ENCODE measurements at places on chromosomes 3 and 15.

DNA sequence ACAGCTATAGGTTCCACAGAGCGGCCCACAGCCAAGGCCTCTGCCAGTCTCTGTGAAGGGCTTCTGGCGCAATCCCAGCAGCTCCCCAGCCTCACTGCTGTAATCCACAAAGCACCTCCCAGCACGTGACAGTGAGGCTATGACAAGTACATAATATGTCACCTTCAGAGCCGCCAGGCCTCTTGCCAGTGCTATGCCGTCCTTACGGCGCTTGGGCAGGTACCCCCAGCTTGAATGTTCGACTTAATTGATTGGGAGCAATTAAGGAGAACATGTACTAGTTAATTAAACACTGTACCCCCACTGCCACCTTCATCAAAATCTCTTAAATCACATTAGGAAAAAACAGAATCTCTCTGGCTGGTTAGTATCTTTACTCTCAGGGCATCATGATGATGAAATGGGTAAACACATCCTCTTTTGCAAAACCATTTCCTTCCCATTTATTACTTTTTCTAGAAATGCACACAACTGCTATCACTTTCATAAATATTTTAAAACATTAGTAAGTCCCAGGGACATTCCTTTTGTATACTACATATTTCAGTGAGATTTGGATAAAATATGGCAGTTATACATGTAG, 169.9 kb downstream of the XXYLT1 start:
- DNase-seq: no peak

DNA sequence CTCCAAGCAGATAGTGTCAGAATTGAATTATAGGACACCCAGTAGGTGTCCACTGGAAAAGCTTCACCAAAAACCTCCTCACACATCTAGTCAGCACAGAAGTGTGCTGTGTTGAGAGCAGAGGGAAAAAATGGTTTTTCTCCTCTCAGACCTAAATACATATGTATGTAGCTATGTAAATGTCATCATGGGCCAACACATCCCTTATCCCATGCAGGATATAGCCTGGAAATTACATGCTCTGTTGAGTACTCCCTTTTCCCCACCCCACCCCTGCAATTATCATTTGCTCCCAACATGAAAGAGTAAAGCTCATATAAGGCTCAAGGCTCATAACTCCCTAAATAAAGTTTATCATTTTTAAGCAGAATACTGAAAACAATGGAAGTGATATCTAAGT, 35.7 kb downstream of the DLG1 start:
- DNase-seq: no peak

DNA sequence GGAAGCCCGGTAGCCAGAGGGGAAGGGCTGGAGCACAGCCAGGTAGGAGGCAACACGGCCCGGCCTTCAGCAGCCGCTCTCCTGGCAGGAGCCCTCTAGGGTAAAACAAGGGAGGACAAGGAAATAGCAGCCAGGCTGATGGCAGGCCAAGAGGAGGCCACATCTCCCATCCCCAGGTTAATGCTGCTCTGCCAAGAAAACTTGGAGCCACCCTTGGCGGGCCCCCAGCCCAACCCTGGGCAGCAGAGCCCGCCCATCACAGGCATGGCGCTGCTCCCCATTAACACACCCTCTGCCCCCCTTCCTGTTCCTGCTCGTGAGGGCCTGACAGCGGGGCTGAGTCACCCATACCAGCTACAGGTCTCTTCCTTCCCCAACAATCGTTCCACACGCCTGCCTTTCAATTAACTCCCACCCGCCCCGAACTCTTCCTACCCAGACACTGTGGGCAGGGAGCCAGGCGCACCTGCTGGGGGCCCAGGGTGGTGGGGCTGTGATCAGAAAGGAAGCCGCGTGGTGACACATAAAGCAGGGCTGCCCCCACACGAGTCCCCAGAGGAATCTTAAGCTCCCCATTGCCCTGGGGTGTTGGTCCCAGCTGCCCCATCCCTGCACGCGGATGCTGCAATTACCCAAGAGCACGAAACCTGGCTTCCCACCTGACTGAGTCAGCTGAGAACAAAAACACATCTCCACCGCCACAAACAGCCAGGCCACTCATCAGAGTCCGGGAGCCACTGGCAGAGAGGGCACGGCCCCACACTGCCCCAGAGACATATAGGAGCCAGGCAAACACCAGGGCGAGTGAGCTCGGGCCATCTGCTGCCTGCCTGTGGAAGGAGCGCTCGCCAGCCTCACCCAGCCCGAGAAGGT, at the start of gene C15orf62:
Gene C15orf62 (plus strand): TSS at position 707 of the 873 bp plus-strand sequence. CDS start 516 bp downstream, outside the sequence.
- peak; percentile 27 for DNase-seq

DNA sequence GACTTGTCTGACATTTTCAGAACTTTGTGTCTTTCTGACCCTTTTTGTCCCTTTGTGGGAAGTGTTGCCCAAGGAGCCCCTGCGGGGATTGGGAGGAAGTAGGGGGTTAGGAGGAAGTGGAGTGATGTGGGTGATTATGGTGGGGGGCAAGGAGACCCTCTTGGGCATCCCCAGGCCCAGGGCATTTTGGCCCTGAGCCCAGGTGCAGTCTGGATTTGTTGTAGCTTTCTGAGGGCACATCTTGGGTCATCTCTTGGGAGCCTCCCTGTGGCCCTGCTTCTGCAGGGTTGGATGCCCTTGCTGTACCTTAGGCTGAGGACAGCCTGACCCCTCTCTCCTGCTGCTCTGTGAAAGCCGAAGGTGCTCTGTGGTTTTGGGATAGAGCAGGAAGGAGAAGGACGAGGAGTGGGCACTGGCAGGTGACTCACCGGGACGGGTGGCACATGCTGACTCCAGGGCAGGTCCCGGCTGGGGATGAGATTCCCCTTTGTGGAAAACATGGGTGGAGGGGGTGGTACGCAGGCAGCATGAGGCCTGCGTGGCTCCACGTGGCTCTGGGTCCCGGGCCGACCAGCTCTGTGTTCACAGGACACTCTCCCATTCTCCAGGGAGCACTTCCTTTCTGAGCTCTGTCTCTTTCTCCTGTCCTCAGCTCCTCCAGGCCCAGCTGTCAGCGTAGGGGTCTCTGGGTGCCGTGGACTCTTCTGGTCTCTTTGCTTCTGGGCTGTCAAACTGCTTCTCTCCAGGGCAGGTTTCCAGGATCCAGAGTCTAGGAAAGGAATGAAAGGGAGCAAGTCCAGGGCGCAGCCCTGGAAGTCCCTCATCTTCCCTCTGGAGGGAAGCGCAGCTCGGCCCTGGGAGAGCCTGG, 11.8 kb downstream of the CD276 start:
- DNase-seq: no peak

DNA sequence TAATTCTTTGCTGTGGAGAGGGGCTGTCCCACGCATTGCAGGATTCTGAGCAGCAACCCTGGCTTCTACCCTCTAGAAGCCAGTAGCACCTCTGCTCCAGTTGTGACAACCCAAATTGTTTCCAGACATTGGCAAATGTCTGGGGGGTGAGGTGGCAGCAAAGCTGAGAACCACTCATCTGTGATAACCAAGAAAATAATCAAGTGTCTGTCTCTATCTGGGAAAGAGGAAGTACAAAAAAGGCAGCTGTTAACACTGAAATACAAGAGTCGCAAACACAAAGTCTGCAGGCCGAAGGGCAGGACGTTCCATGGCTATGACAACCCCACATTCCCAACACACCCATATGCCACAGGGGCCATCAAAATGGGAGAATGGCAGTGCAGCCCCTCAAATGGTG, 42.2 kb upstream of the GNB5 start:
- peak; percentile 4 for DNase-seq

DNA sequence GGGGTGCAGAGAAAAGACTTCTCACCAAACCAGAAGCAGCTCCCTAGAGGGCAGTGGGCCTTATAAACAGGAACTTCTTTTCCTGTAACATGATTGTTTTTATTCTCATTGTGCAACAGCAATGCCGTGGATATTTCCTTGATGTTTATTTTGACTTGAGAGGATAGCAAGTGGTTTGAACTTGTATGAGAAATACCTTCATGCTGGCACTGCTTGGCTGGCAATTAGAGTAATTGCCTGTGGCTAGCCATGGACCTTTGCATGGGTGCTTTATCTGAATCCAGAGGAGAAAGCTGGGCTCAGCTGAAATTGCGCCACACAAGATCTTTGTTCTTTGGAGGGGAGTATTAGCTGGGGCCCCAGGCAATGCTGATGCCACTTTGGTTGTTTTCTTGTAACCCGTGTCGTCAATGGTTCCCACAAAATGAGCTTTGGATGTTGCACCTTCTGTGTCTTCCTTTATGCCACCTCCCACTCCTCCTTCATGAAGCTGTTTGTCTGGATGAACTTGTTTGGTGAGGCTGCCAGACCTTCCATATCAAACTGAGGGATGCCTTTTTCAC, 37.9 kb downstream of the CMTM8 start:
- DNase-seq: no peak

- no peak for DNase-seq
Measured at GRCh38 chr15:22936577-22937472, 43.3 kb downstream of the CYFIP1 start.

GRCh38 chr3:25056036-25056755, 371.9 kb upstream of the RARB start:
- DNase-seq: no peak

GRCh38 chr15:65115086-65115485, at the start of gene UBAP1L:
Gene UBAP1L, minus strand, starts transcription at chr15:65115200. Its CDS starts 8,985 bp downstream, at chr15:65106215.
- no peak for DNase-seq

GRCh38 chr3:190117981-190118380, 2.7 kb downstream of the P3H2 start:
- DNase-seq: no peak

- no peak for DNase-seq
Measured at GRCh38 chr15:75631935-75632334, 6.4 kb upstream of the SNUPN start.

DNA sequence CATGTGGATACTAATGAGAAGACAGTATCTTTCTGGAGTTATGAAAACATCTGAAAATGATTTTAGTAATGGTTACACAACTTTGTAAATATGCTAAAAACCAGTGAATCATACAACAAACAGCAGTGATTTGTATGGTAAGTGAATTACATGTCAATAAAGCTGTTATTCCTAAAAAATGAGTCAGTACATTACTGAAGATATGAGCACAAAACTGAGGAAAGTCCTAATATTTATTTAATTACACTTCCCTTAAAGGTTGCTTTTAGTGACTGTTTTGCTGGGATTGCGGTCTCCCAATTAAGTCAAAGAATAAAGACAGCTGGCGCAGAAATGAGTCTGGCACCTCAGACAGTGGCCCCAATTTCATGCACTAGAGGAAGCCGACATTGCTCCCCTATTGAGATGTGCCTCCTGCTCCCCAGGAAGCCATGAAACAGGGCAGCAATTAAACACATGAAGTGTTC, 50.9 kb upstream of the FSIP1 start:
- no peak for DNase-seq

DNA sequence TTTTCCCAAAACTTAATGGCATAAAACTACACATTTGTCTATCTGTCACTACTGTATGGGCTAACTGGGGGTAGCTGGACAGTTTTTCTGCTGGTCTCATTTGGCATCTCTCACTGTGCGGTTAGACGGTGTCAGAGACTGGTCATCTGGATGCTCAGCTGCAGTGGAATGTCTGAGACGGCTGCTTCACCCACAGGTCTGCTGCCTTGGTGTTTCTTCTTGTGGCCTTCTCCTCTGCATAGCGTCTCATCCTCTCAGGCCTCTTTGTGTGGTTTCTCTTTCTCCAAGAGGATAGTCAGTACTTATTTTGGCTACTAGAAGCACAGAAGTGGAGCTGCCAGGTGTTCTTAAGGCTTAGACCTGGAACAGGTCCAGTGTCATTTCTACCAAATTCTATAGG, 35.9 kb upstream of the GOLGA6L9 start:
- no peak for DNase-seq

DNA sequence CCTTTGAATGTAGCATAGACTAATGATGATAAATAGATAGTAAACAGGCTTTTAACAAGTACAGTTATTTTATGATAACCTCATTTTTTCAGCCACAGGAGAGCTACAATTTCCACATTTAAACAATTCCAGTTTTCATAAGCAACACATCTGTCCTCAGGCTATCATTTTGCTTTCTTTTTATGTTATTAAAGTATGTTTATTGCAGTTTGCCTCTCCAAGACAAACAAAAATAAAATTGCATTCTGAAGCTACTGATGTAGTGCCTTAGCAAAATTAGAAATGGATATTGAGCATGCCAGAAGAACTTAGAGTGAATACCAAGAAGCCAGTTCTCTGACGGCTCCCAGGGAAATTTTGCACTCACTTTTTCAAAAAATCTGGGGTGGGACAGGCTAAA, 140.6 kb upstream of the ABHD17C start:
- no peak for DNase-seq

DNA sequence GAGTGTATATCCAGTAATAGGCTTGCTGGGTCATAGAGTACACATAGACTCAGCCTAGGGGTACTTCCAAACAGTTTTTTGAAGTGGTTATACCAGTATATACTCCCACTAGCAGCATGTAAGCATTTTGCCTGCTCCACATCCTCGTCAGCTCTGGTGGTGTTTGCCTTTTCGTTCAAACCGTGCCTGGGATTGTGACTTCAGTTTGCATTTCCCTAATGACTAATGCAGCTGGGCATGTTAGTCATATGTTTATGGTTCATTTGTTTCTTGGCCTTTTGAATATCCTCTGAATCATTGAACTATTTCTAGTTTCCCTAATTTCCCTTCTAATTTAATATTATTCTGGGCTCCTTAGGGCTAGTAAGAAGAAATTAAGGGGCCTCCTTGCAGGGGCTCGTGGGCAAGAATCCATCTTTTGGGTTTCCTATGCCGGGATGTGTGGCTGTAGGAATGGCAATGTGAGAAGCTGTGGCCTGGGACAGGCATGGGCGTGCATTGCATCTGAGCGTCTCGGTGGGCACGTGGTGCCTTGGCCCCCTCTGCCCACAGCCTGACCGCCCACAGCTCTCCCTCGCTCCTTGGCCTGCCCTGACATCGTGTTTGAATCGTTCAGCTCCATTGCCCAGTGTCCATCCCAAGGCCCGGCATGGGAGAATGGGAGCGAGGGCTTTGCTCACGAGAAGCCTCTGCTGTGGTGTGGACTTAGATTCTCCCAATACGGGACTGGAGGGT, 26.4 kb downstream of the FAH start:
- no peak for DNase-seq

DNA sequence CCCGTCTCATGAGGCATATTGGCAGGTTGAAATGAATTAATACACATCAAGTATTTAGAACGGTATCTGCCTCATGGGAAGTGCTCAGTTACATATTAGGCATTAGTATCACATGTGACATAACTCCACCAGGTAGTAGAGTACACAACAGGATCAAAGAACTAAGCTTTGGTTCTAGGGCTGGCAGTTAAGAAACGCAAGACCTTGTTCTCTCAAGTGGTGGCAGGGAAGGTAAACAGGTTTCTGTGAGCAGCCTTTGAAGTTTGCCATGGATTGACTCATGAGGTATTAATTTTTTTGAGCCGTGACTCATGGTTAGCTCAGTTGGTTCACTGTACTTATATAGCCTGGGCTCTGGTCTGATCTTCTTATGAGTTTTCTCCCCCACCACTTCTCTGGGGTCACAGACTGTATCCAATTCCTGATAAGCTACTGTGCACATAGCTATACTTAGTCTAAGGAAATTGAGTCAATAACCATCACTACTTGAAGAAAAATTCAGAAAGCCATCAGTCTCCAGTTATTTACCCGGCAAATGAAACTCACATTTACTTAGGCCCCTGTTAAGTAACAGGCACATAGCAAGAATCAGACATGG, 155.6 kb upstream of the STT3B start:
- no peak for DNase-seq

Measured in midbrain (tissue), 1 donor.